Activated CD4-positive, alpha-beta T cell treated with anti-CD3 and anti-CD28 coated beads, Interleukin-2, amount 50 U/mL, for 48 hours (primary cell): ENCODE measurements at places on chromosomes 2 and 18.
A peak's percentile ranks its signal among the peaks of the same experiment; 100 is the strongest.

- no peak for DNase-seq
Measured at GRCh38 chr2:235523021-235523420, 29.2 kb downstream of the AGAP1 start.

DNA sequence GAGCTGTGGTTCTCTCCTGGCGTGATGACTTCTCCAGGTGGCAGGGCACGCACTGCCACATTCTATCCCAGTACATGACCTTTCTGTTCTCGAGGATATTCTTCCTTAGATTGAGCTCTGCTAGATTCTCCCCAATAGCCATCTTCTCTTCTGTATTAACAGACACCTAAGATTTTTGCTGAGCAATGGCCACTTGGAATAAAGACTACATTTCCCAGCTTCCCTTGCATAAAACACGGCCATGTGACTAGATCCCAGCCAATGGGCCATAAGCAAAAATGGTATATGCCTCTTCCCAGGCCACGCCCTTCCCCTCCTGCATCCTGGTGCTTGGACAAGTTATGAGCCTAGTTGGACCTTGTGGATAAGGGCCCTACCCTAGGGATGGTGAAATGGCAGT is 82.1 kb downstream of the EIF2AK3 start:
- no peak for DNase-seq

DNA sequence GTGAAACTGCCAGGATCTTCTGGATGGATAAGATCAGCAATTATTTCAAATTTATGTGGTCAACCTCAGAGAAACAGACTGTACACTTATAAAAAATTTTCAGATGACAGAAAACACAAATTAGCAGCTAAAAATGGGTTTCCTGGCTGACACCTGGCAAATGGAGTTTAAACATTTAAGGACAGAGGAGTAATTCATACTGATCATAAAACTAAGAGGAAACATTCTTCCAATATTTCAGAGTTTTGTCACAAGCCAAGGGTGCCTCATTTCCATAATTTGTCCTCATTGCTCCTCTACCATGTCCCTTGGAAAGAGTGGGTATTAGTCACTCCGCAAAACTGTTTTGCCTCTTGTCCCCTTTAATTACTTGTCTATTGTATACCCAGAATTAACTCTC is 70.2 kb downstream of the TMEFF2 start:
- no peak for DNase-seq

DNA sequence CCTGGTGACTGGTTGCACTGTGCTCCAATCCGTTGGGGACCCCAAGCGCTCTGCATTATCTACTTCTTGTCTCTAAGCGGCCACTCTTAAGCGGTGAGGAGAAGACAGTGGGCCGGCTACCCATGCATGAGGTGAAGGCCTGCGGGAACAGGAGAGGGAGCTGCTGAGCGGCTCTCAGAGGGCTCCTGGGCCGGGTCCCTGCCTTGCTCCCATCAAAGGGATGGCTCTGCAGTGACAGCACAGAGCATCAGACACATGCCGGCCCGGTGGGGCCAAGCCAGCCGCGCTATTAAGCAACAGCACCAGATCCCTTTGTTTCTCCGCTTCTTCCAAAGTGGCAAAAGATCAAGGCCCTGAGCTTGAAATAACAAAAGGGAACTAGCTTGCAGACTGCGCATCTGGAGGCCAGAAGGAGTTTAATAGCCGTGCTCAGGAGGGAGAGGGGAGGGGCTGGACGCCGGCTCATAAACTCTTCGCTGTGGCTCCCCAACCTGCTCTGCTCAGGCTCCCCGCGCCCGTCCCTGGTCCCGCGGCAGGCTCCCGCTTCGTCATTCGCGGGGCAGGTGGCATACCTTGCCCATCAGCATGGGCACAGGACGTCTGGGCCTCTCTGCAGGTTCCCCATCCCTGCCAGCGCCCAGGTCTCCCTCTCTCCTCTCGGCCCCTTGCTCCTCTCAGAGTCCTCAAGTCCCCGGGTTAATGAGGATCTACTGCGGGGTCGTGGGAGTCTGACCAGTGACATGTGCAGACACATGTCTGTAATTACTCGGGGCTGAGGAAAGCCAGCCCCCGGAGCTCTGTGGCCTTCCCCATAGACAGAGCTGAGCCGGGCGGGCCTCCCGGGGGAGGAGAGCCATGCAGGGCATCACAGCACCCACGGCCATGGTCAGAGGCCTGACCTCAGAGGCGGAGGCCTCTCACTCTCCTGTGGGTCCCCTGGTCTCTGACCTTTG is 96.7 kb downstream of the ASB1 start:
- DNase-seq, result no peak

- peak; percentile 37 for DNase-seq
Measured at GRCh38 chr2:218230882-218231281, 13.9 kb downstream of the ARPC2 start.

DNA sequence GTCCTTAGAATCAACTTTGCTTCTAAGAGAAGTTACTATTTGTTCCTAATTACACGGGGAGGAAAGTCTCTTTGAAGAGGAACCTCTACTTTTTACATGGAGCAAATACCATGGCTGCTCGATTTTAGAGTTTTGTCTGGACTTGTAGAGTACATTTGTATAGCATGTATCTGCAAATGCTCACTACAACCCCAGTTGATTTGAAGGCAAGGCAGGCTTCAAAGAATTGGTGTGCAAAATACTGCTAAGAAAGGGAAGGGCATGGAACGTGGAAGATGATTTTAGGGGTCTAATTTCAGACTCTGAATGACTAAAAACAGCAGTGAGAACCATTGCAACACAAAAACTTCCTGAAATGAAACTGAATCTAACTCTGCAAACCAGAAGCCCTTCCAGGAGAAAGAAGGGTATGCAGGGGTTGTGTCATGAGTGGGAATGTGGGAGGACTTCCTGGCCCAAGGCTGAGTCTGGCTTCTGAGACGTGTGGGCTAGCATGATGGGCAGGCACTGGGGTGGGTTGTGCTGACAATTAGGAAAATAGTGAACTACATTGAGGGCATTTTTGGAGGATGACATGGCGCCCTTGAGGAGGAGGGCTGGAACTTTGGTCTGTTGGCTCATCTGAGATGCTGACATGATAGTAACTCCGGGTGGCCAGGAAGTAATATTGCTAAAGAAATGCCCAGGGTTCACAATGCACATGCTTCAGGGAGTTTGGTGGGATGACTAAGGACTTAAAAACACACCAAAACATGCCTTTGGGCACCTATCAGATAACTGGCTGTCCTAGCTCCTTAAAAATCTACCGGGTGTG is 18.9 kb upstream of the IL1R2 start:
- DNase-seq, result no peak

DNA sequence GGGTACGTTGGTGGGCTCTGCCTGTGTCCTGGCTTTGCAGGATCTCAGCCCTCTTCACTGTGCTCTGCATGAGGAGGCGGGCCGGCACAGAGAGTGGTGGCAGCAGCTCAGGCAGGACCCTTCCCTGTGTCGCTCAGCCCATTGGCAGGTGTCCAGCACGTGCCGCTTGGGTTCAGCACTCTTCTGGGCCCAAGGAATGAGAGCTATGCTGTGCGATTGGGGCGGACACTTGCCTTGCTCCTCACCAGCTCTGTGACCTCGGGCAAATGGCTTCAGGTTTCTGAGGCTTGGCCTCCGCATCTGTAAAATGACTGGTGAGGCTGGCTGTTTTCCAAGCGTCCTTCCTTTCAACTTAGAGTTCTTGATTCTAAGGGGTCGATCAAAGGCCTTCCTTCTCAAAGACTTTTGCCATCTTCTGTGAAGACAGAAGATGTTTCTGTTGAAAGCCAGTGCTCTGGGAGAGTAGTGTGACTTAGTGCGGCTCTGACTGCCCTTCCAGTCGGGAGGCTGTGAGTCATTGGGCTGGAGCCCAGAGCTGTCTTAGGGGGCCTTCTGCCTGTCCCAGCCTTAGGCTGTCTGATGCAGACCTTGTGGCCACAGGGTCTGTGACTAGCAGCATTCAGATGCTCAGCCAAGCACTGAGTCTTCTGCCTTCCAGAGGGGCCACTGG is 35.6 kb downstream of the GLI2 start:
- DNase-seq, result no peak

- peak; percentile 12 for DNase-seq
Measured at GRCh38 chr18:76306685-76307292, 188.3 kb downstream of the ZNF516 start.

- DNase-seq, result no peak
Measured at GRCh38 chr2:185318271-185318724, 420.3 kb upstream of the FSIP2 start.

- DNase-seq, result no peak
Measured at GRCh38 chr2:212843409-212844199, 305.0 kb upstream of the ERBB4 start.

DNA sequence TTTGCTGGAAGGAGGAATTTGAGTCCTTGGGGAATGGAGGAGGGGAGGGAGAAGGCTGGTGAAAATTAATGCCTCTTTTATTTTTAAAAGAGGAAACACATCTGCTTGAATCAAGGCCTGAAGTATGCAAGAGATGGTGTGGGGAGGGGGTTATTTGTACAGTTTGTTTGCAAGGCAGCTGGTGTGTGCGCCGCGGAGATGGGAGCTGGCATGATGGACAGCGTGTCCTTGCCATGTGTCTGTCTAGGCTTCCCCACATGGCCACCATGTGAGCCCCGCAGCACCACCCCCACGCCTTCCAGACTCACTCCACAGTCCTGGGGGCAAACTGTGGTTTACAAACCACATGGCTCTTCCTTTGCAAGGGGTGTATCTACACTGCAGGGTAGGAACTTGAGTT is 154.8 kb upstream of the APCDD1 start:
- no peak for DNase-seq

- no peak for DNase-seq
Measured at GRCh38 chr2:173831312-173832229, 133.6 kb downstream of the SP3 start.

- DNase-seq, result no peak
Measured at GRCh38 chr2:112686348-112687217, 34.2 kb upstream of the NT5DC4 start.

DNA sequence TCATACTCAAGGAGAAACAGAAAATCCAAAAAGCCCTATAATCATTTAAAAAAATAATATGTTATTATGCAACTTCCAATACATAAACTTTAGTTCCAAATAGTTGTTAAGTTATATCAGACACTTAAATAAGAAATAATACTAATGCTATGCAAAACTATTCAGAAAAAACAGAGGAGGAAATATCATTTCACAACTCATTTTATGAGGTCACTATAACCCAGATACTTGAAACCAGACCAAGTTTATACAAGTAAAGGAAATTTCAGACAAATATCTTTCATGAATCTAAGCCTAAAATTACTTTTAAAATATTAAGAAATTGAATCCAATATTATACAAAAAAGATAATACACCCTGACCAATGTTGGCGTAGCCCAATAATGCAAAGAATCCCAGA is 260.8 kb downstream of the CD226 start:
- DNase-seq, result no peak

DNA sequence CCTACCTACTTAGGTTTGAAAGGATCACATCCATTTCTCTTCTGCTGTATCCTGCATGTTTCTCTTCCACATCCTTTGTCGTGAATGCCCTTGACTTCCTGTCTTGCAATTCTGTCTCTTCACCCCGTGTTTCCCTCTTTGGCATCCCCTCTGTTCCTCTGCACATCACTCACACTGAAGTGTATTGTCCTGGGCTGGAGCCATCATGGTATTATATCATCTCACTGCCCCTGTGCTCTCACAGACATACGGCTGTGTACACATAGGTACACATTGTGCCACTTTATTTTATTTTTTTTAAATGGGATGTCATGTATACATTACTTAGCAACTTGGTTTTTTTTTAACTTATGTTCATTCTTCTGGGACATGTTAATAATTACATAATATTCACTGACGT is 291.6 kb downstream of the ALPK2 start:
- DNase-seq, result no peak

DNA sequence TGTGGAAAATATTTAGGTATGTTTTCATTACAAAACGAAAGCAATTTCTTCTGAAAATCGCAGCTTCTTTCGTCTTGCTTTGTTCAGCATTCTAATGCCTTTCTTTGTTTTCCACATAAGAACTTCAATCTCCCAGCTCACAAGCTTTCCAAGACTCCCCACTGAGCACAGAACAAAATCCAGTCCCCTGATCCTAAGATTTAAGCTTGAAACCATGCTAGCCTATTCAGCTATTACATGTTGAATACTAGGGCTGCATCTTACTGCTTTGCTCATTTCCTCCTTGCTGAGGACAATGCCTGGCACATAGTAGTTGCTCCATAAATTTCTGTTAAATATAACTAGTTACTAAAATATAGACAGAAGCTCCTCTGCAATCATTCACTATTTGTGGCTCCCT is 160.6 kb downstream of the GALNT3 start:
- DNase-seq, result no peak

DNA sequence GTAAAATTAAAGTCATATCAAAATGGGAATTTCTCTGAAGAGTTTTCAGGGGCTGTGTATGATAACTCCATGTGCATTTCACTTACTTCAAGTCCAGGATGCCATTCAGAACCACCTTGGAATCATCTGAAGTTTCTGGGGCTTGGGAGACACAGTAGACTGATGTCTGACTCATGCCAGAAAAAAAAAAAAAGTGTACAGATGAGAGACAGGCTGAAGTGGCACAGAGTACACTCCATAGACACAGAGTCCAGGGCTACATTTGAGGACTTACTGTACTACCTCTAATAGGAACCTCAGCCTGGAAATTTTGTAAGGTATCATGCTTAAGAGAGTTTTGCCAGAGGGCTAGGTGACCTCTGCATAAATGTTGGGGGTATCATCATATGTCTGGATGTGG is 92.0 kb downstream of the SS18 start:
- DNase-seq, result no peak

- no peak for DNase-seq
Measured at GRCh38 chr2:233430081-233430480, 75.8 kb downstream of the DGKD start.

GRCh38 chr2:239441261-239442078 is 40.6 kb upstream of the HDAC4 start:
- no peak for DNase-seq

DNA sequence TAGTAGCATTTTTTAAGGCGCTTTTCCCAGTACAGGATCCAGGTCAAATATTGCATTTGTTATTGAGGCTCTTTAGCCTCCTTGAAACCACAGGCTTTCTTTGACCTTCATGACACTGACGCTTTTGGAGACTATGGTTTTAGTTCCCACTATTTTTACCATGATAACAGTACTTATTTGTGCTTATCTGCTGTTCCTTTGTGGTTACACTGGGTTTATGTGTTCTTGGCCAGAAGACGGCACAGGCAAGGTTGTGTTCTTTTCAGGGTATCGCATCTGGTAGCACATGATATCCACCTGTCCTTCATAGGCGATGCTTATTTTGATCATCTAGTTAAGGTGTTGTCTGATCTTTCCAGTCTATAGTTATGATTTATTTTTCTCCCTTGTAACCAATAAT is 16.8 kb upstream of the MBOAT2 start:
- DNase-seq, result no peak

- peak; percentile 59 for DNase-seq
Measured at GRCh38 chr2:237581751-237582746, 8.5 kb downstream of the RAB17 start.
